ENCODE measurements at places on chromosomes 1 and 21.

DNA sequence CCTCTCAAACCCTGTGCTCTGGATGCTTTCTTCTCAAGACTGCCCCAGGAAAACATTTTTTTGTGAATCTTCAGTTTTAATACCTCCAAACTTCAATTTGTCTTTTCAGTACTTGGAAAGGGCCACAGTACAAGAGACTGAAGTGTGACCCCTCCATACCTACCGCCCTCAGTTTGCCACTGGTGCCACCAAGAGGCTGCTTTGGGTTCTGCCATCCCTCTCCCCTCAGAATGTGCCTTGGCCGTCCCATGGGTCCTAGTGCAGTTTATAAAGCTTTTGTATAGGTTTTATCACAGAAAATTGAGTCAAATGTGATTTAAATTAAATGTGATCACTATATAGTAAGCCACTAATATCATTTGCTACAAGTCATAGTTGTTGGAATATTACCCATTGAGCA, 60.8 kb upstream of the PGD start:
- peak; percentile 55 for DNase-seq

- no peak for DNase-seq
These were observed 189.2 kb downstream of the DYRK1A start for GRCh38 chr21:37555672-37556261.

DNA sequence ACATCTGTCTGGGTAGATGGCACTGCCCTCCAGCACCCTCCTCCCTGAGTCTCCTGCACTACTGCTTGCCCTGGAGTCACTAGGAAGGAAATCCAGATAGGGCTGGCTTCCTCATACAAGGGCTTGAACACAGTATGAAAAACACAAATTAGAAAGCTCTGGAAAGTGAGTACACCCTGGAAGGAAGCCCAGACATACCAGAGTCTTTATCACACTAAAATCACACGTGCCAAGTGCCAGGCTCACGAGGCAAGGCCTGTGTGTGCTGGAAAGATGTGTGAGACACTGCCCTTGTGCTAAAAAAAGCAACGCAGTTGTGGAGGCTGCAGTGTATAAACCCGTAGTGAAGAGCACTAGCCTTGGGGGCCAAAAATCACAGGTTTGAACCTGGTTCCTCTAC, 28.3 kb upstream of the S100A7 start:
- no peak for DNase-seq

- DNase-seq = peak; percentile 71
These were observed 2.3 kb downstream of the PANK4 start for GRCh38 chr1:2523891-2524609.

- no peak for DNase-seq
These were observed 336.6 kb upstream of the LYPLAL1 start for GRCh38 chr1:218837051-218837450.

- DNase-seq = no peak
These were observed 417.9 kb downstream of the KIF26B start for GRCh38 chr1:245572709-245573108.

DNA sequence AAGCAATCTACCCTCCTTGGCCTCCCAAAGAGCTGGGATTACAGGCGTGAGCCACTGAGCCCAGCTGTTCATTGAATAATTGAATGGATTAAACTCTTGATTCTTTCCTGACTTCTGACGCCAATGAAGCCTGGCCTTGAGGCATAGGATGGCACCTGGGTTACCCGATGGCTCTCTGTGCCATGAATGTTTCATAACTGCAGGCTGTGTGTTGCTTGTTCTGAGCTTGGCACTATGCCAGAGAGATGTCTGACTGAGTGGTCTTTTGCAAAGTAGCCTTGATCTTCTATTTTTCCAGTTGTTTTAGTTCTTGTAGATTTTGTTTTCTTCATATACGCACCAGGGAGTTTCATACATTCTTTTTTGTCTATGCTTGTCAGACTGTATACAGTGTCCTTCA, 38.5 kb upstream of the AK4 start:
- no peak for DNase-seq
